ENCODE measurements at places on chromosomes 6 and 20.

- DNase-seq = no peak
Measured at GRCh38 chr20:21902391-21902790, 196.9 kb downstream of the PAX1 start.

DNA sequence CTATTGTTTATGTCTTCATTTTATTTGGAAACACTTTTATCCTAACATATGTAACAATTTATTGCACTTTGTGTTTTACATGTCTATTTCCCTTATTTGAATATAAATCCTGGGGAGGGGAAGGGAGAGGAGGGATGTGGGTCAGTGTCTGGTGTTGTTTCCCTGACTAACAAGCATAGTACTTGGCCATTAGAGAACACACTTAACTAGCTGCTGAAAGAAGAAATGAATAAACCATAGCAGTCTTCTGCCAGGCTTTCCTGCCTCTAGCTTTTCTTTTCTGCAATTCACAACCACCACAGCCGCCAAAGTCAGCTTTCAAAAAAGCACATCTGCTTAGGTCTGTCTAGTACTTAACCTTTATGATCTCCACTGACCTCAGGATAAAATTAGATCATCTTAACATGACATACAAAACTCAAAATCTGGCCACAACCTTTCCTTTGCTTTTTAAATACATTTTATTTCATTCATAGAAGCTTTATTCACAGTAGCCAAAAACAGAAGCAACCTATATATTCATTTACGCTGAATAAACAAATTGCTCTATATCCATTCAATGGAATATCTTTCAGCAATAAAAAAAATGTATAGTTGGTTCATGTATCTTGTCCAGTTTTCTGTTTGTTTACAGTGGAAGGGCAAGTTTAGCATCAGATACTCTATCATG, 16.3 kb downstream of the PDSS2 start:
- DNase-seq = no peak

- peak; percentile 71 for DNase-seq
Measured at GRCh38 chr20:47727170-47727880, 58.0 kb downstream of the SULF2 start.

- DNase-seq = peak; percentile 46
Measured at GRCh38 chr20:41428285-41428684, 61.7 kb upstream of the EMILIN3 start.

GRCh38 chr20:59158673-59159072, 4.9 kb upstream of the ZNF831 start:
- no peak for DNase-seq
